ENCODE measurements at places on chromosomes 4 and X. TPM values are rescaled to one million over a fixed set of nuclear protein-coding genes. Genes with fewer than 3 reads are reported as not detected.

Gene CABS1
- not detected for total RNA-seq

Gene ODAM
- not detected for total RNA-seq

Gene TLR3
- total RNA-seq = not detected

Gene SPANXB1
- not detected for total RNA-seq

Gene PNMA6F
- not detected for total RNA-seq

Gene IQCM
- total RNA-seq = not detected

Gene MAGEA4
- total RNA-seq = not detected

Gene FGFR3
- 0.12 TPM for total RNA-seq

Gene GAGE1
- not detected for total RNA-seq

Gene RAB40A
- total RNA-seq = 0.68 TPM
